ENCODE measurements at places on chromosomes 11 and 22.

GRCh38 chr11:130817330-130817944 is 98.8 kb downstream of the SNX19 start:
- DNase-seq, result no peak

- DNase-seq, result no peak
Observed at GRCh38 chr11:68206211-68206610, 6.9 kb downstream of the KMT5B start.

DNA sequence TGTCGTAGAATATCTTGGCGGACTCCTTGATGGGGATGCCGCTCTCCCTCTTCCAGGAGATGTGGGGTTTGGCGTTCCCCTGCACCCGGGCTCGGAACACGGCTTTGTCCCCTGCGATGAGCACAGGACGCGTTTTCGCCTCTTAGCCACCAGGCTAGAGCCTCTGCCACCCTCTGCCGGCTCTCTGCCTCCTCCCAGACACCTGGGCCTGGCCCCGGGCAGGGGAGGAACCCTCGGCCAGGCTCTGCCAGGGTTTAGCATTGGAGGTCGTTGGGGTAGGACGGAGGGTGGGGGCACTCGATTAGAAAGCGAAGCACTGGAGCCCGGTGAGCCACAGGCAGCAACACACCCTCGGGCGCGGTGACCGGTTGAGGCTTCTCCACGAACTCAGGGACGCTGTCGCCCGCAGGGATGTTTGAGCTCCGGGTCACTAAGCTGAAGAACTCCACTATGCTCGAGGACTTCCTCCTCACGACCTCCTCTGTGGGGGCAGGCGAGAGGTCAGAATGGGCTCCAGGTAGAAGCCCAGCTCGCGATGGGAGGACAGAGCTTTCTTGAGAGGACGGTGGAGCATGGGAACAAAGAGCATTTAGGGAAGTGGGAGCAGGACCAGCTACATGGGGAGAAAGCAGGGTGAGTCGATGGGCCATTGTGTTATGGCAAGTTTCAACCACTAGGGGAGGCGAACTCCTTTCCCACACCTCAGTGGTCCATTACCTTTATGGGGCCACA is 4.3 kb downstream of the IGSF22 start:
- DNase-seq, result peak; percentile 61

GRCh38 chr22:25966448-25966913 is 202.8 kb upstream of the SEZ6L start:
- no peak for DNase-seq

- peak; percentile 87 for DNase-seq
Observed at GRCh38 chr11:63869683-63870082, 30.8 kb downstream of the MARK2 start.

DNA sequence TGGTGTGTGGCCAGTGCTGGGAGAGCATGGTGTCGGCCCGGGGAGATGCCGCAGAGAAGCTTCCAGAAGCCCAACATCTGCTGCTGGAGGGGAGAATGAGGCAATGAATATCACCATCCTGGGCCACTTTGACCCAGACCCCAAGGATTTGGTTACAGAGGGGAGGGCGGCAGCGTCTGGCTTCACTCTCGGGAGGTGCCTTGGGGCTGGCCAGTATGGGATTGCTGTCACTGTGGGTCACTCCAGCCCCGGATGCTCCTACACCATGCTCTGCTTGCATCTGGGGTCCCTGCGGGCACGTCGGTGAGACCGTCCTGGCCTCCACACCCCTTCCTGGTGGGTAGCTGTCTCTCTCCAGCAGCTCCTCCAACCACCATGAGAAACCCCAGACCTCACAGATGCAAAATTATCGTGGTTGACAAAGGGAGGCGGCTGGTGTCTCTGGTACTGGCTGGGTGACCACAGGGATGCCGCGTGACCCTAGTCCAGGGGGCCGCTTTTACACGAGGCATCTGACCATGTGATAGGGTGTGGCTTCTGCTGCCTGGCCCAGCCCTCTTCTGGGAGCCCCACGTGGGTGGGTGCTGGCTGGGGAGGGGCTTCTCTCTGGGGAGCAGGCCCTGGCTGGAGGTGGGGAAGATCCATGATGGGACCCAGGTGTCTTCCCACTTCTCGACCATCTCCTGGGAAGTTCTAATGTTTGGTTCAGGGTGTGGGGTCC is 5.7 kb downstream of the KCNQ1 start:
- DNase-seq, result no peak

DNA sequence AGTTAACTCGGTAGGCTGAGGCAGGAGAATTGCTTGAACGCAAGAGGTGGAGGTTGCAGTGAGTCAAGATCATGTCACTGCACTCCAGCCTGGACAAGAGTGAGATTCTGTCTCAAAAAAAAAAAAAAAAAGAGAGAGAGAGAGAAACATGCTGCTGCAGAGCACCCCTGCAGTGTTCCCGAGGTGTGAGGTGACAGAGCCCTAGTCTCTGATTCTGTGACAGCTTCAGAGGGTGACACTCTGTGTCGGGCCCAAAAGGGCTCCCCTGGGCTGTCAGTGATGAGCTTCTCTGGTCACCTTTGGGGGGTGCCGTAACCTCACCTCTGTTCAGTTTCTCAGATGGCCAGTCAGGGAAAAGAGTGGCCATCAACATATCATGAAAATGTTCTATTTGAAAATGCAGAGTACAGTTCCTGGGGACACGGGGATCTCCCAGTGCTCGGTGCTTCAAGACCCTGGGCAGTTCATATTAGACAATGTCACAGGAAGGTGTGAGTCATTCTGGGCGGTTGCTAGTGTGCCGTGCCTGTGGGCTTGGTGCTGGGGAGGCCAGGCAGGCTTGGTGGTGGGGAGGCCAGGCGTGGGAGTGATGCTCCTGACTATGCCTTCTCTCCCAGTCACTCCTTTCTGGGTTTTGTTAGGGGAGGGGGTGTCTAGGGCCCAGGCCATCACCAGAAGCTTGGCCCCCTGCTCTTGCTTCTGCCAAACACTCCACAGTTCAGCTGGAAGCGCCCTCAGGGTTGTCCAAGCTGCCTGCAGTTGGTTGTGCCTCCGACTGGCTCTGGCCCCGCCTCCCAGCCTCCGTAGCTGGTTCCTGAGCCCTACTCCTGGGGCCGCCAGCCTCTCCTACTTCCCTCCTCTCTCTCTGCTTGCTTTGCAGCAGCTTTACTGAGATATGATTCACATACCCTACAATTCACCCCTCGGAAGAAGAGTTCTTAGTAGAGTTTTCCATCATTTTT is 52.5 kb upstream of the CLDN5 start:
- peak; percentile 84 for DNase-seq

- no peak for DNase-seq
Observed at GRCh38 chr11:69943506-69943905, 124.3 kb upstream of the FGF3 start.

DNA sequence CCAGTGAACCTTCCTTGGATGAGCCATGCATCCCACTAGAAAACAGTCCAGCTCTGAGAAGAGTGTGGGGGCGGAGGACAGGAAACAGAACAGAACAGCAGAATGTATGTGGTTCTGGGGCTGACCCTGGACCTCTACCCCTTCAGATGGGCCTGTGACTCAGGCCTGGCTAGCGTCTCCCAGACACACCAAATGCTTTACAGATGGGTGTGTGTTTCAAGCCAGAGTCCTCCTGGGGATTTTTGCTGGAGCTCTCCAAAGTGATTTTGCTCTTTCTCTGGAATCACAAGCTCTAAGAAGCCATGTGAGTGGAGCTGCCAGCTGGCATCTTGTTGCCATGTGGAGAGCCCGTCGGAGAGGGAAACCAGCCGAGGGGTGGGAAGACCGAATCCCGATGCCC is 13.2 kb upstream of the C1QTNF4 start:
- DNase-seq, result no peak

- no peak for DNase-seq
Observed at GRCh38 chr22:31089160-31090100, 8.3 kb downstream of the SMTN start.

- no peak for DNase-seq
Observed at GRCh38 chr11:2314136-2314524, 12.3 kb downstream of the TSPAN32 start.

GRCh38 chr11:2159536-2160413 is 1.2 kb downstream of the INS start:
- DNase-seq, result no peak

DNA sequence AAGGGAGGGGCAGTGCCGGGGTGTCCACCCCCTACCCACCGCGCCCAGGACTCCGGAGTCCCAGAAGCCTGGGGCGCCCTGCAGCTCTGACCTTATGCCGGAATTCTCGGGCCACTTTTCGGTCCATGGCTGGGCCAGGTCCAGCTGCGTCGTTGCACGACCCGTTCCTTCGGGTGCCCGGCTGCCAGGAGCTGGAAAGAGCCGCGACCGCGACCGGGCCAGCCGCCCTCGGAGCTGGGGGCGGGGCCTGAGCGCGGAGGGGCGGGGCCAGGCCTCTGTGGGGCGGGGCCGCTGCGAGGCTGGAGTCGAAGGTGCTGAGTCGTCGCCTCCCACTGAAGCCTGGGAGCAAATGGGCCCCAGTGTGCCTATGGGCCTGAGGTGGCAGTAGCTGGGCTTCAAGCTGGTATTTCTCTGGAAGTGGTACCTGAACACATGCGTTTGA is at the start of gene USH1C:
Gene USH1C, minus strand, starts transcription at position 236 of the 442 bp plus-strand sequence. Its CDS starts 109 bp downstream, at position 127.
- DNase-seq, result no peak

GRCh38 chr22:30302810-30303138 is 13.5 kb upstream of the CASTOR1 start:
- no peak for DNase-seq

- peak; percentile 71 for DNase-seq
Observed at GRCh38 chr22:50621948-50622722, 5.8 kb downstream of the ARSA start.

GRCh38 chr22:49269371-49269770 is 558.3 kb downstream of the BRD1 start:
- no peak for DNase-seq

GRCh38 chr11:75565221-75565814 is 3.3 kb downstream of the SERPINH1 start:
- no peak for DNase-seq

GRCh38 chr11:31240340-31240904 is 129.1 kb downstream of the DCDC1 start:
- DNase-seq, result no peak

- DNase-seq, result peak; percentile 27
Observed at GRCh38 chr11:45094958-45095690, 51.3 kb upstream of the PRDM11 start.

GRCh38 chr11:44765026-44765595 is 38.3 kb downstream of the TSPAN18 start:
- DNase-seq, result no peak

DNA sequence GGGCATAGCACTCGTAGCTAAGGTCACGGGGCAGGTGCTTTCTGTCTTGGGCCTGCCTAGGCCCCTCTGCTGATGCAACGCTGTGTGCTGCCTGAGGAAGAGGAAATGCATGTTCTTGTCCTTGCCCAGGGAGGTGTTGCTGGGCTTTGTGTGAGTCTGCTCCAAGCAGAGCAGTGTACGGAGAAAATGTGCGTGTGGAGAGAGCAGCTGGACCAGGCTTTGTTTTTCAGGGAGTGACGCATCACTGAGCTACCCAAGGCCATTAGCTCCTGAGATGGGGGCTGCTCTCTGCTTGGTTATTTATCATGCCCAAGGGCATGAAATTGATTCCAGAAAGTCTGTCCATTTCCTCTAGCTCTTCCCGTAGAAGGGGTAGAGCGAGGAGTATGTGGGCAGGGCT is 82.9 kb upstream of the THY1 start:
- DNase-seq, result no peak

GRCh38 chr11:1994121-1994520 is 3.5 kb downstream of the H19 start:
- no peak for DNase-seq

- DNase-seq, result no peak
Observed at GRCh38 chr22:47606426-47606825, 844.0 kb downstream of the TBC1D22A start.

GRCh38 chr11:12111549-12112520 is 1.4 kb downstream of the MICAL2 start:
- DNase-seq, result no peak

- DNase-seq, result no peak
Observed at GRCh38 chr22:40220316-40221054, 42.8 kb downstream of the TNRC6B start.

DNA sequence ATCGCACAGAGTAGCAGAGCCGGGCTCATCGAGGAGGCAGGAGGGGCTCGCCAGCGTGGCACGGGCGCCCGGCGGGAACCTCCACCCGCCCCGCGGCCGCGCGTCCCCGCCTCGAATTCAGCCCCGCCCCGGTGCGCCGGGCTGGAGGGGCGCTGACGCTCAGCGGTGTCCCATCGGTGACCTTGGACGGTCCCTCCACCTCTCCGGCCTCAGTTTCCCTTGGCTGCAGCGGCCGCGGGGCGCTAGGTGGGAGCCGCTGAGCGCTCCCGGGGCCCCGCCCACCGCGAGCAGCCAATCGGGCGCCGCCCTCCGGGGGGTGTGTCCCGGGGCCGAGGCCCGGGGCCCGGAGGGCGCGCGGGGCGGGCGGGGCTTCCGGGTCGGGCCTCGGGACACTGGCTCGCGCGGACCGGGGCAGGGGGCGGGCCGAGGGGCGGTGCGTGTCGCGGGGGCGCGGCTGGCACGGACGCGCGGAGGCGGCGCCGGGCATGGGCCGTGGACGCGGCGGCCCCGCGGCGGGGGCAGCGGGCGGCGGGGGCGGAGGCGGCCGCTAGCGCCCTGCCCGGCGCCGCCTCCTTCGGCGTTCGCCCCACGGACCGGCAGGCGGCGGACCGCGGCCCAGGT is at the start of gene PPARA:
Gene PPARA, plus strand, starts transcription at position 493 of the 621 bp plus-strand sequence. CDS start 47,858 bp downstream, outside the sequence.
- DNase-seq, result peak; percentile 86

GRCh38 chr11:102306817-102307726 is 10.2 kb upstream of the BIRC3 start:
- no peak for DNase-seq

All from activated CD8-positive, alpha-beta memory T cell treated with anti-CD3 and anti-CD28 coated beads, Interleukin-2, amount 10 ng/mL, durations not matched to agents 7 days and 5 days (primary cell).